Suppressor macrophage treated with lipopolysaccharide for 4 hours (primary cell): ENCODE measurements at places on chromosomes 1 and 21.

GRCh38 chr1:201758499-201759050 is 70.4 kb upstream of the IPO9 start:
- DNase-seq, result no peak

- DNase-seq, result no peak
Observed at GRCh38 chr1:100791586-100791985, 72.0 kb downstream of the VCAM1 start.

DNA sequence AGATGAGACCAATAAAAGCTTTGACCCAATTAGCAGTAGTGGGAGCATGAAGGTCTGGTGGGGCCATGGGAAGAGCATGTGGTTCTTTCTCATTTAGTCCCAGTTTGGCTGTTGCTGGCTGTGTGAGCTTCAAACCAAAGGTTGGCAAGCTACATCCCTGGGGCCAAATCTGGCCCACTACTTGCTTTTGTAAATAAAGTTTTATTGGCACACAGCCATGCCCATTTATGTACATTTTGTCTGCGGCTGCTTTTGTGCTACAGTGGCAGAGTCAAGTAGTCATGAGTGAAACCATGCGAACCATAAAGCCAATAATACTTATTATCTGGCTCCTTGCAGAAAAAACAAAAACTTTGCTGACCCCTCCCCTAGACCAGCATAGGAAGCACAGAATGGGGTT is 196.9 kb downstream of the PRDM2 start:
- DNase-seq, result no peak

DNA sequence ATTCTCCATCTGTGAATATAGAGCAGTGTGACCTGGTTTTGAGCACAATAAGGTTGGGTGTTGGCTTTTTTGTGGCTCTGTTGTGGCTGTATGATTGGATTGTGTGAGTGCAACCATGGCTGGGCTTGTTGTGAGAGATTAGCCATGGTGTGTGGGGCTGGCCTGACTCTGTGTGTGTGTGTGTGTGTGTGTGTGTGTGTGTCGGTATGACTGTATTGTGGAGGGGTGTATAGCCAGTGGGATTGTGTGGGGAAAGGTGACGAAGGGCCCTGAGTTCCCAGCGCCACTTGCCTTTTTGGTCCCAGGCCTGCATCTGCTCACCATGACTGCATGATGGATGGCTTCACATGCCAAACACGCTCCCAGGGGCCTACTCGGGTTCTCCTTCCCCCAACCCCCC is 5.9 kb upstream of the SLC6A9 start:
- no peak for DNase-seq

DNA sequence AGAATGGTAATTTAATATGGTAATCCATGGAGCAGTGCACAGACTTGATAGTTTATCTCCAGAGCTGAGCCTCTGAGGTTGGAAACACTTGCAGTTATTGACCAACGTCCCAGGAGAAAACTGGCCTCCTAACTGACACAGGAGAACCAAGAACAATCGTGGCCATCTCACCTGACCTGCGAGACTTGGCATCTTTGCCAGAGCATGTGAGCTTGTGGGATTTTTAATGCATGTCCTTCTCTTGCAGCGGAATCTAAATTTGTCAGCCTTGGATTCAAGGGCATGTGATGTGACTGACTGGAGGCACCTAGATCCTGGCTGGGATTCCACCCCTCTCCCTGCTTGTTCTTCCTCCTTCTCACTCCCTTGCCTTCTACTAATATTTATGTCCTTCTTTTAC is 27.8 kb upstream of the SLC26A9 start:
- DNase-seq, result no peak

GRCh38 chr1:63009421-63009820 is 225.5 kb downstream of the ATG4C start:
- DNase-seq, result no peak

- no peak for DNase-seq
Observed at GRCh38 chr1:228351850-228352249, 54.8 kb downstream of the TRIM11 start.

- no peak for DNase-seq
Observed at GRCh38 chr1:47059376-47059775, 7.7 kb upstream of the CYP4Z1 start.

DNA sequence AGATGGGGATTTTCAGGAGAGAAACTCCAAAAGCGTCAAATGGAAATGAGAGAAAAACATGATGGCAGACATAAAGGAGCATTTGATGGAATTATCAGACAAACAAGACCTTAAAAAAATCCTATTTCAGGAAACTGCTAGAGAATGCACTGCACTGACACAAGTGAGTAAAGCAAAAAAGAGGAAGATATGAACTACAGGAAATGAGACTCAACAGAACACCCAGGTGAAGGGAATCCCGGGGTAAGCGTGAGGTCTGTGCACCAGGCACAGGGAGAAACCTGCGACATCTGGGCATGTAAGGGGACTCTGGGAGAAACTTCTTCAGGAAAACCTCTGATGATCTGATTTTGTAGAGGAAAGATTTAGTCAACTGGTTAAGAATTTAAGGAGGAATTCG is 2.8 kb downstream of the TARBP1 start:
- DNase-seq, result peak; percentile 15

DNA sequence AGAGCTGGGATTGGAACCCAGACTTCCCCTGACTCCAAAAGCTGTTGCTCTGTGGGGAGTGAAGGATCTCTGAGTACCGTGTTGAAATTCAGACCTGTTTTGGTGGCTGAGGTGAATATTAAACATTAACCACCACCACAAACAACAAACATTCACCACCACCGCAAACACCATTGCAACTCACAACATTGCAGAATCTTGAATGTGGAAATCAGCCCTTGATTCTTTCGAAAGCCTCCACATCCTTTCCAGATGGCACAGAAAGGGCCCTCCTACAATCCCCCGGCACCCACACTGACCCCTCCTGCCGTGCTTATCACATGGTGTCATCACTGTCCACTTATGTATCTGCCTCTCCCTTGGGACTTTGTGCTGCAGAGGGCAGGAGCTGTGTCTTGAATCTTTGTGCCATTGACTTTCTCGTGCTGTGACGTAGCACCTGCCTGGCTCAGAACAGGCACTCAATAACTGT is 1.4 kb downstream of the CDA start:
- DNase-seq, result peak; percentile 87

GRCh38 chr1:226975259-226976250 is 35.5 kb downstream of the COQ8A start:
- DNase-seq, result no peak

DNA sequence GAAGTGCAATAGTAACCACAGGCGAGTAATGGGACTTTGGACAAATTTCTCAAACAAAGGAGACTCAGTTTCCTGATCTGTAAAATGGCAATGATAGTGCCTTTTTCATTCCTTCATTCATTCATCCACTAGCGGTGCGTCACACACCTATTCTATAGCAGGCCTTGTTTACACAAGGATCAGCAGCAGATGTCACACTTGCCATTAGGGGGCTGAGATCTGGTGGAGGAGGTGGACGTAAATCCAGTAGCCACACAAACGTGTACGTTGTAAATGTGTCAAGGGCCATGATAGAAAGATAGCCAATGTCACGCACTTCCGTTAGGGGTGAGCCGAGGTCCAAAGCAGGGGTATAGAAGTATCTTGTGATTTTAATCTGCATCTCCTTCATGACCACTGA is 34.2 kb downstream of the SERINC2 start:
- DNase-seq, result no peak

- DNase-seq, result no peak
Observed at GRCh38 chr1:235136111-235136510, 7.5 kb upstream of the TOMM20 start.

DNA sequence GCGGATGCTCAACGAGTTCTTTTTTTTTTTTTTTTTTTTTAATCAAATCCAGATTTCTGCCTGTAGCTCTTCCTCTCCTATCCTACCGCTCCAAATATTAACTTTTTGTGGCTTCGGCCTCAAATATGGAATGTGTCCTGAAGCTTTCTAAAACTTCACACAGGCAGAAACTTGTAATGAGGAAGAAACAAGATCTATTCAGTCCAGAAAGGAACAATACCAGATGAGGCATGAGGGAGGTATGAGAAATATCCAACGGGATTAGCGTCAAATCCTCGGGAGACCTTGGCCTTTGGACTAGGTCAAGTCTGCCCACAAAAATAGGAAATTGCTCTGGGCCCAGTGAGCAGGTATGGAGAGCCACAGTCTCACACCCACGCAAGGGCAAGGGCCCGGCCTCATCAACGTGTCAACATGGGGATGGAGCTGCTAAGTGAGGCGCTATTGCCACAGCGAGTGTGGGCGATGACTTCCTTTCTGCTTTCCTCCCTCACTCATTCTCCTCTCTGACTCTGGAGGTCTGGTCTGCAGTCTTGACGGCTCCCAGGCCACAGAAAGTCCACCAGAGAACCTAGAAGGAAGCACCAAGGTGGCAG is 66.6 kb downstream of the BCAR3 start:
- no peak for DNase-seq

DNA sequence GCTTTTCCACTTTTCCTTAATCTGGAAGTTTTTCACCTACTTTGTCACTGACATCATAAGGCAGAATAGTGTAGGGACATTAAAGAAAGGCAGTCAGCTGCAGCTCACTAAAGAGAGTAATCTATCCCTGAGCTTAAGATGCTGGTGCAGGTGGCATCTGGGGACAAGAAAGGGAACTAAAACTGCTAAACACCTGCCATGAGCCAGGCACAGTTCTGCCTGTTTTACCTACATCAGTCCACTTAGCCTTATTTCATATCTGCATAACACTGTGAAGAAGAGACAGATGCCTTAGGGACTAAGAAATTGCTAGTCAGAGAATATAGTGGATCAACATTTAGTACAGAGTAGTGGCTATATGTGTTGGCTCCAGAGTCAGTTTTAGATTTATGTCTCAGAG is 88.1 kb downstream of the GPATCH2 start:
- no peak for DNase-seq

- peak; percentile 44 for DNase-seq
Observed at GRCh38 chr1:224447251-224447650, 12.7 kb upstream of the WDR26 start.

DNA sequence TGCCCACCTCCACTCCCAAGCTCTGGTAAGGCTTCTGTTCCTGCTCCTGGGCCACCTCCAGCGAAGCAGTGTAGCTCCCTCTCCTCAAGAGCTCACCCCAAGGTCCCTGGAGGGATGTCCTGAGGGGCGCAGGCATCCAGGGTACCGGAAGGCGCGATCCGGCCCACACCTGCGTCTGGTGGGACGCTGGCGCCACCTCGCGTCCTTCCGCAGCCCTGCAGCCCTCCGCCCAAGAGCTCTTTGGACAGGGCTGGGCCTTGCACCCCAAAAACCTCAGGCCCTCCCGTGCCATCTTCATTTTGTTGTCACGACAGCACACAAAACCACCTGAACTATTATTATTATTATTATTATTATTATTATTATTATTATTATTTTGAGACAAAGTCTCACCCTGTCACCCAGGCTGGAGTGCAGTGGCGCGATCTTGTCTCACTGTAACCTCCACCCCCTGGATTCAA is 49.2 kb upstream of the PAX7 start:
- peak; percentile 23 for DNase-seq

GRCh38 chr1:176843352-176844297 is 320.9 kb downstream of the ASTN1 start:
- no peak for DNase-seq

- no peak for DNase-seq
Observed at GRCh38 chr21:33729641-33730040, 87.3 kb downstream of the ITSN1 start.

DNA sequence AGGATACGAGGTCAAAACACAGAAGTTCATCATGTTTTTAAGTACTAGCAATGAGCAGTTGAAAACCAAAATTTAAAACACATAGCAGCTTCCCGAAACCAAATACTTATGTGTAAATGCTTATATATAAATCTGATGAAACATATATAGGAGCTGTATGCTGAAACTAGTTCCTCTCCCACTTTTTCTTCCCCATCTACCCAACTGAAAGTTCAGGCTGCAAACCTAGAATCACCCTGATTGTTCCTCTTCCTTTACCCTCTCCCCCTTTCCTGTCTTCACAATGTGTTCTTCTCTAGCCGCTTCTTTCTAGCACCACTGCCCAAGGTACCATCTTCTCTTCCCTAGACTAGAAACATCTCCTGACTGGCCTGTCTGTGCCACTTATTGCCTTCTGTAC is 90.6 kb downstream of the ST3GAL3 start:
- DNase-seq, result peak; percentile 11

GRCh38 chr21:26925636-26926035 is 41.3 kb downstream of the ADAMTS5 start:
- DNase-seq, result no peak

- peak; percentile 44 for DNase-seq
Observed at GRCh38 chr1:243421784-243422183, 165.9 kb downstream of the SDCCAG8 start.

GRCh38 chr1:172427191-172427590 is 6.7 kb downstream of the C1orf105 start:
- no peak for DNase-seq

- DNase-seq, result no peak
Observed at GRCh38 chr1:235181561-235182245, 20.7 kb upstream of the RBM34 start.

- no peak for DNase-seq
Observed at GRCh38 chr1:6417961-6418667, 1.6 kb downstream of the HES2 start.

- DNase-seq, result peak; percentile 48
Observed at GRCh38 chr1:181089017-181089675, 646 bp downstream of the IER5 start.

- DNase-seq, result no peak
Observed at GRCh38 chr1:41533016-41533730, 48.7 kb upstream of the EDN2 start.

DNA sequence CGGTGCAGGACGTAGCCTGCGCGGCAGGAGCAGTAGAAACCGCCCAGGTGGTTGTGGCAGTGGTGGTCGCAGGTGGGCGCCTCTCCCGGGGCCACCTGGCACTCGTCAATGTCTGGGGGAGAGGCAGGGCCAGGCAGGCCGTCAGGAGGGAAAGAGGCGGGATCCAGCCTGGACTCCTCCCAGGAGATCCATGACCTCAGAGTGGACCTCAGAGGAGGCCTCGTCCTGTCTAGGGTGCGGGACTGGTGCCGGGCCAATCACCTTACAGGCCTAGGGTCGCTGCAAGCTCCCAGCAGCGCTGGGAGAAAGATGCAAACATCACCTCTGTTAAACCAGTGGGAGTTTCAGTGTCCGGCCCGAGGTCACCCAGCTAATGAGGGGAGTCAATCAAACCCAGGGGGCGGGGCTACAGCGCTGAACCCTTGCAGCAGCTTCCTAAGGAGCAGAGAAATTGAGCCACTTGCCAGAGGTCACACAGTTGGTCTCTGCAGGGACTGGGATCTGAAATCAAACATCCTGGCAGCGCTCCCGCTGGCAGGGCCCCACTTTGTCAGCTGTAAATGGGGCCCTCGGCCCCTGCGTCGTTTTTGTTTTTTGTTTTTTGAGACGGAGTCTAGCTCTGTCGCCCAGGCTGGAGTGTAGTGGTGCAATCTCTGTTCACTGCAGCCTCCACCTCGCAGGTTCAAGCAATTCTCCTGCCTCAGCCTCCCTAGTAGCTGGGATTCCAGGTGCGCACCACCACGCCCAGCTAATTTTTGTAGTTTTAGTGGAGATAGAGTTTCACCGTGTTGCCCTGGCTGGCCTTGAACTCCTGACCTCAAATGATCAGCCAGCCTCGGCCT is 1.4 kb downstream of the MASP2 start:
- no peak for DNase-seq

GRCh38 chr21:20276954-20277353 is 721.3 kb upstream of the NCAM2 start:
- no peak for DNase-seq

GRCh38 chr1:47189844-47190508 is at the start of gene PDZK1IP1:
Gene PDZK1IP1 (minus strand): TSS chr1:47190036. CDS start chr1:47189932, 104 bp downstream.
- DNase-seq, result peak; percentile 66

GRCh38 chr21:35015435-35016024 is 33.6 kb downstream of the RUNX1 start:
- DNase-seq, result no peak
